ENCODE measurements at places on chromosomes 13 and 19. TPM values are rescaled to one million over a fixed set of nuclear protein-coding genes. Genes with fewer than 3 reads are reported as not detected.

- DNase-seq: no peak
Observed at GRCh38 chr19:34231439-34231838, 22.9 kb upstream of the GARRE1 start.

C1QTNF9 gene
- total RNA-seq: not detected

DNA sequence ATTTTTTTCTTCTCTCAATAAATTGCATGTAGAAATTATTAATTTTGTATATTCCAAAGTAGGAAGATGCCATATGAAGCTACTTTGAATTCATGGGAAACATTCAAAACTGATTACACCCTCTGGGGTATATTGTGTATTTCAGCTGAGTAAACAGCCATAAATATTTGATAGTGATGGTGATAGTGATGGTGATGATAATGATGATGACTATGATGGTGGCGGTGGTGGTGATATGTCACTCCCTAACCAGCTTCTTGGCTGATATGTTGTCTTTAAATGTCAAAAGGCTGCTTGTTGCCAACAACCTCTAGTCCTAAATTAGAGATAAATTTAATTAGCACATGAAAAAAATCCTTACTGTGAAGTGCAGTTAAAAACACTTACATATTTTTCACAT lies 102.0 kb downstream of the LRCH1 start:
- no peak for DNase-seq

NAXD gene
- 15.6 TPM for total RNA-seq

DNA sequence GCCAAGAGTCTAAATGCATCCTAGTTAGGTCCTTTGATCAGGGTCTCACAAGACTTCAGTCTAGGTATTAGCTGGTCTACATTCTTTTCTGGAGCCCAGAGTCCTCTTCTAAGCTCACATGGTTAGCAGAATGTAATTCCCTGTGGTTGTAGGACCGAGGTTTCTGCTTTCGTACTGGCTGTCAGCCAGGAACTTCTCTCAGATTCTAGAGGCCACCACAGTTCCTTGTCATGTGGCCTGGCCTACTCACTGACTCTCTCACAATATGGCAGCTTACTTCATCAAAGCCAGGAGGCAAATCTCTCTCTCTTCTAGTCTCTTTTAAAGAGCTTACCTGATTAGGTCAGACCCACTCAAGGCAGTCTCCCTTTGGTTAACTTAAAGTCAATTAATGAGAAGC lies 82.9 kb downstream of the POU4F1 start:
- DNase-seq: no peak

DNA sequence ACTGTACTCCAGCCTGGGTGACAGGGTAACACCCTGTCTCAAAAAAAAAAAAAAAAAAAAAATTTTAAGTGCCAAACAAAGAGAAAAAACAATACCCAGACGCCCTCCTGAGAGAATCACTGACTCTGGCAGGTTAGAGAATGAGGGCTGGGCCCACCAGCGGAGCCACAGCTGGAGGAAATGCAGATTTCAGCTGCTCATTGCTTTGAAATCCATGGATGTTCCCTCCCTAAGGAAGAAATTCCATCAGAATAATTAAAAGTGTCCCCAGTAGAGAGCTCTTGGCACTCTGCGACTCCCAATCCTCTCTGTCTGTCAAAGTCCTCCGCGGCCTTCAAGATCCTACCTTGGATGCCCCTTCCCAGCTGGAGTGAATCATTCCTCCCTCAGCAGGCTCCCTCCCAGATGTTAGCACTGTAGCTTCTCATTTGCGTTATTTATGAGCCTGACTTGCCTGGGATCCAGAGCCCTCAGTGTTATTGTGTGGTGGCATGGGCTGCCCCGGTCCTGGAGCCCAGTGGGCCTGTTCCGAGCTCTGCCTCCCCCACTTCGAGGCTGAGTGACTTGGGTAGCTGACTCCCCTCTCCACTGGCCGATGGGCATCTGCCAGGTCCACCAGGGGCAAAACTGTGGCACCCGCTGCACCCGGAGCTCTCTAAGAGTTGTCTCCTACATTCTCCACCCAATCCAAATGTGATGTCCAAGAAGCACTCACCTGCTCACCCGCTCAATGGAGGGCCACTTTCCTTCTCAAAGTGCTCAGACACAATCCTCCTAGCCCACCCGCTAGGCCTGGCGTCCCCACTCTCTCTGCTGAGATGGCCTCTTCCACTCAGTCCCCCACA lies 47.0 kb downstream of the SERP2 start:
- DNase-seq: no peak

PSG1 gene
- total RNA-seq: not detected

DNA sequence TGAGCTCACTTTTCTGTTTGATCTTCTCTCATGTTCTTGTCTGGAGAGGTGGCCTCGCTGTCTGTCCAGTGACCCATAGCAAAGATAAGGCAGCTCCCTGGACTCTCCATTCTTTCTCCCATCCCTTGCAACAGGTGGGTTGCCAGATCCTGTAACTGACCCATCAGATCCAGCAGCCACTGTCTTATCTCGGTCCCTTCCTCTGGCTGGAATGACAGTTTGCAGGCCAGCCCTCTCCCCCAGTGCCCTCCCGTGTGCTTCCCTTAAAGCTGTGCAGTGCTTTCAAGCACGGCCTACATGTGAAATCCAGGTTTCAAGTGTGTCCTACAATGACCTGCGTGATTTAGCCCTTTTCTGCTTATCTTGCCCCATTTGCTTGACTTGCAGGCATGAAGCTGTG lies 3.7 kb downstream of the GTF3A start:
- DNase-seq: no peak

- no peak for DNase-seq
Observed at GRCh38 chr13:110209950-110210603, 96.9 kb downstream of the COL4A1 start.

- no peak for DNase-seq
Observed at GRCh38 chr19:35582760-35583159, 3.2 kb upstream of the PMIS2 start.

- DNase-seq: no peak
Observed at GRCh38 chr19:10321874-10322835, 6.3 kb upstream of the FDX2 start.

COX7A1 gene
- total RNA-seq: 10.8 TPM

IL4I1 gene
- total RNA-seq: 3.3 TPM

DNA sequence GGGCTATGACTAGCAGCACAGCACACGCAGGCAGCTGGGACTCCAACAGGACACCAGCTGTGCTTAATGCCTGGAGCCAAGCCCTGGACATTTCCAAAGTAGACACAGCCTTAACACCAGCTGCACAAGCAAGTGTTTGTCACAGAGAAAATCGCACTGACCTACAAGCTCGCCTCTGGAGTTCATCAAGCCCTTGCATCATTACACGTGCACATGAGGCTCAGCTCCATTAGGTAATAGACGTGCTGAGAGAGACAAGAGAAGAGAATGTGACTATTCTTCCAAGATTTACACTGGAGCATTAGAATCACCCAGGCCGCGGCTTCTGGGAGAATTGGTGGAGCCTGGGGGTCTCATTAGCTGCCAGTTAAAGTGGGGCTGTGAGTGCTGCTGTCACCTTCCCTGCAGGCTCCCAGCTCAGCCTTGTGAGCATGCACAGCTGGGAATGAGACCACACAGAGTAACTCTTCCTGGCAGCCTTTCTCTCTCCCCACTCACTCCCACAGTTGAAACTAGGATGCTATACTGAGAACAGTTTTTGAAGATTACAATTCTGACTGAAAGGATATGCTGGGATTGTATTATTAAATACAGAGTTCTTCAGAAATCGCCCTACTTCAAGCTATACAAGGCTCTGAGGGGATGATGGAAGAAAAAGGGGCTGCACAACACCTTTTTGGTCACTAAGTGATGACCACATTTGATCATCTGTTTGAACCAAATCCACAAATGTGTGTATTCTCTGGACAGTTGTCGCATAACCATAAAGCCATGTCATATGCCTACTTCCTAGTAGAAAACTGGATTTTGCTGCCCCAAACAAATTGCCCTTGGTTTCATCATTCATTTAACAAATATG lies 10.5 kb downstream of the STOML3 start:
- DNase-seq: no peak

GRCh38 chr13:48214519-48215121 lies 18.4 kb upstream of the ITM2B start:
- DNase-seq: no peak

TSSK6 gene
- total RNA-seq: 0.79 TPM

IZUMO2 gene
- not detected for total RNA-seq

TMEM38A gene
- total RNA-seq: 3.0 TPM

- DNase-seq: no peak
Observed at GRCh38 chr13:21014139-21014501, 47.3 kb downstream of the LATS2 start.

- peak; percentile 60 for DNase-seq
Observed at GRCh38 chr19:14405758-14406644, 13.1 kb downstream of the DDX39A start.

- no peak for DNase-seq
Observed at GRCh38 chr13:98540476-98540875, 36.4 kb downstream of the STK24 start.

DNA sequence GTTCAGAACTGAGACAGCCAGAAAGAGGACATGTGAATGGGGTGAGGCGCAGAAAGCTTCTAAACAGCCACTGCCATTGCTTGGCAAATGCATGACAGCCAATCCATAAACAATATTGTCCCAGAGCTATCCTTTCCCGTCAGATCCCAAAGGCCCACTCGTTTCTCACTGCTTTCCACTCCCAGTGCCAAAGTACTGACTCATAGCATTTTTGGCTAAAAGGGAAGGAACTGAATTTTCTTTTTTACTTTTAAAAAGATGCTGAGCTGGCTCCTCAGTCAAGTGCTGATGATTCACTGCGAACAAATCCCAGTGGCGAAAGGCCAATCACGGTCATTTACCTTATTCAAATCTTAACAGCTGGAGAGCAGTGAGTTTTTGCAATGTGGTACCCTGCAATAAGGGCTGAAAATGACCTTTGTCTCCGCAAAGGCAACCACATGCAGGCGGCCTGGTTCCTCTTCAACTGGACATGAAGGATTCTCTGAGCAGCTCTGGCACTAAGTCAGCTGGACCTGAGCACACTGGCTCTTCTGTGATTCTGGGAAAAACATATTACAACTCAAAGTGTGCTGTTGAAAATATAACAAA lies 151.7 kb downstream of the DCLK1 start:
- DNase-seq: peak; percentile 10

RASA3 gene
- 41.0 TPM for total RNA-seq

GRCh38 chr19:16637535-16637934 lies 9.5 kb upstream of the MED26 start:
- no peak for DNase-seq

DNA sequence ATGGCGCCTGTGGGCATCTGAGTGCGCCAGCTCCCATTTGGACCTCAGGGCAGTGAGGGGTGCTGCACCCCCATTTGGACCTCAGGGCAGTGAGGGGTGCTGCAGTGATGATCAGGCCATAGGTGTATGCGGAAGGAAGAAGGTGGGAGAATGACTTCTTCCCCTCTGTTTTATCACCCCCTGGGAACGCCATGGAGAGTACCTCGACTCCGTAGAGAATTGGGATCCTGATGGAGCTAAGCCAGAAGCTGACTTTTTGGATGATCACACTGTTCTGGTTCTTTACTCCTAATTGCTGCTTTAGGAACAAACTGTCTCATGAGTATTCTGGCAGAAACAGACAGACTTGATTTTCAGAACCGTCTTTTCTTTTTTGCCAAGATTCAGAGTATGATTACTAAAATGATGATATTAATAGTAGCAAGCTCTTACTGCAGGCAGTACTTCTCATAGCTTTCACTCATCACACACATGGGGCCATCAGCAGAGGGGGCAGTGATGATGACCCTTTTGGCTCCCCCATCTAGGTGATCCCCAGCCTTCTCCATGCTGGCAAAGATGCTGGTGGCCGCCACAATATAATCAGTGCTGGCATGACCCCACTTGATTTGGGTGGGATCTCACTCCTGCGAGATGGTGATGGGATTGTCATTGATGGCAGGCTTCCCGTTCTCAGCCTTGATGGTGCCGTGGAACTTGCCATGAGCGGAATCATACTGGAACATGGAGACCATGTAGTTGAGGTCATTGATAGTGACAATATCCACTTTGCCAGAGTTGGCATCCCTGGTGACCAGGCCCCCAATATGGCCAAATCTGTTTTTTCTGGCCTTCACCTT lies 10.3 kb upstream of the UBAC2 start:
- DNase-seq: no peak

ZNF570 gene
- total RNA-seq: 5.9 TPM

PSG7 gene
- total RNA-seq: not detected

TNFRSF19 gene
- total RNA-seq: 0.07 TPM

DNA sequence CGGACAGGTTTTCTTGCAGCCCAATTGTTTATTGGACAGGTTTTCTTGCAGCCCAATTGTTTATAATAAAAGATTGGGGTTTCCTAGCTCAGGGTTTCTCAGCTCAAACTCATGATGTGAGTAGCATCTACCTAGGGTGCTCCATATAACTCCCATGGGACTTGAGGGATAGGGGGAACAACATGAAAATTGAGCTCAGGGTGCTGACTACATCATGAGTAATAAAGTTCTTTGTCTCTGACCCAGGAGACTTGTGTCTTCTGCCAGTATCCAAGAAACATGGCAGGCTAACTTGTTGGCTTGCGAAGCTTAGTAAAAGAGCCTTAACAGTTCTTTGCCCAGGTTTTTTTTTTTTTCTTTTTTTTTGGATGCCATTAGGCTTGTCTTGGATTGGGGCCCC lies 59.2 kb upstream of the MYCBP2 start:
- no peak for DNase-seq

DNA sequence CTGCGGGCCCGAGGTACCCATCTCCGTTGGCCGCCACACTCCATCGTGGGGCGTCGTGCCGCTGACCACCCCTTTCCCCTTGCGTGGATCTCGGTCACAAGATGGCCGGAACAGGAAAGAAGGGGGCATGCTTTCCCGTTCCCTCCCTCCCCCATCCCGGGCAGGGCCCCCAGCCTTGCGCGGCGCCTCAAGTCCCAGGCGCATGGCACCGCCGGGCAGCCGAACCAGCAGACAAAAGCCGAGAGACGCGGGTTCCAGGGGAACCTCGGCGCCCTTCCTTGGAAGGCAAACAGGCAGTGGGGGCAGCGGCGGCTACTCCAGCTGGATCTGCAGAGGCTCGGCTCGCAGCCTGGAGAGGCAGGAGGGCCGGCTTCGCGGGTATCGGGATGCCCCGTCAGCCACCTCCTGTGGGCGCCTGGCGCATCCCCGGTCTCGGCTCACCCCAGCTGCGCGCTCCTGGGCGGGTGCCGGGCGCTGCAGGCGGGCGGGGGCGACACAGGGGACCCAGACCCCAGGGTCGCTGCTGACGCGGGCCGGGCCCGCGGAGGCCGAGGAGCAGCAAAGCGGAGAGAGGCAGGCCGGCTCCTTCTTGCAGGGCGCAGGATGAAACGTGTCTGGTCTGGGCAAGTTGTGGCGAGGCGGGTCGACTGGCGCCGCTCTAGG lies 439 bp downstream of the DZIP1 start:
- no peak for DNase-seq

DNA sequence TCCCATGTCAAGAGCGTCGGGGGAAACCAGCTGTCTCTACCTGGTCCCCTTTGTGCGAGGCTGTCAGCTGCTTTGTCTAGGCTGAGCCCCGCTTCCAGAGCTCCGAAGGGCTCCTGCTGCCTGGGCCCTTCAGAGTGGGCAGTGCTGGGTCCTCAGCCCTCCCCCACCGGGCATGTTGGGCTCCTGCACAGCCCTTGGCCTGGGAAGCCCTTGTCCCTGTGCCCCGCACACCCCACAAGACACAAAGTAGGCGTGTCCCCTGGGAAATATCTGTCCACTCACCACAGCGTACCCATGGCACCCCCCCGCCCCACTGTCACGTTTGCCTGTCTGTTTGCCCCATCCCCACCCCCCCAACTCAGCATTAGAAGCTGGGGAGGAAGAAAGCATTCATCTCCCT lies 39.6 kb upstream of the RANBP3 start:
- no peak for DNase-seq

Data from pulmonary artery endothelial cell (primary cell).